ENCODE measurements at places on chromosomes 1 and 21.

DNA sequence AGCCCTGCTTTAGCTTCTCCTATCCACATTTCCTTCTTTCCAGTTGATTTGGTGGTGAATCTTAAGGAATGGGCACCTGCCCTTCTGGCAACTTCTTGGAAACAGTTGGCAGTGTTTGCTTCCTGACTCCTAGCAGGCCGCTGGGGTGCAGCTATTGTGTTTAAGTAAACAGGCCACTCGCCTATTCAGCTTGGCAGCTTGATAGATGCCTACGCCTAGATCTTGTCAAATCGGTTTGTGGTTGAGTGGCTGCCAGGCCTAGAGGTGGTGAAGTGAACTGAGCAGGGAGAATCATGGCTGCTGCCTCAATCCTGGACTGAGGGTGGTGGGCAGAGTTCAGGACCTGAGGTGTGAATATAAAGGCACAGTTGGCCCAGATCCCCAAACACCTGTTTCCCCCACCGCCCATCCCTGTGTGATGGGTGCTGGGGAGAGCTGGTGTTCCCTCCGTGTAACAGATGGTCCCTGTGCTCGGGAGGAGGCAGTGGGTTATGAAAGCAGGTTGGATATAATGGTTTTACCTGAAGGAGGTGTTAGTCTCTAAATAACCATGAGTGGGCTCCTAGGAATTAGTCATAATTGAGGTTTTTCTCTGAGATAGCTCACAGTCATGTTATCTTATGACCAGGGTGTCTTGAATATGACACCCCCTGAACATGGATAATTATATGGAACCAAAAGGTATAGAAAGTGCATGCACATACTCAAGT, 940 bp upstream of the PLA2G2C start:
- no peak for DNase-seq

DNA sequence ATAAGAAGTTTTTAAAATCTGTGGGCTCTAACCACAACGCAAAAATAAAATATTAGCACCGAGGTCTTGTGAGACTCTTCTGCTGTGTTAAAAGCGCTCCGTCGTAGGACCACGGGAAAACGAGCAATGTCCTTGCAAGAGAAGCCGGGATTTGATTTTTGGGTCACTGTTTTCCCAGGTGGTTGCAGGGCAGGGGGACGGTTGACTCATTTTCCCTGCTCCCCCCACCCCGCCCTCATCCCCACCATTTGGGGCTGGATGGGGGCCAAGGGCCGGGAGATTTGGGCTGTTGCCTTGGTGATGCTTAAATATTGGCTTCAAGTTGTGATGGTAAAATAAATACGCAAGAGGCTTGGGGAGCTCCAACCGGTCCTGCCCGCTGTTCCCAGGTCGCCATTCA, 67.6 kb upstream of the SLC25A33 start:
- DNase-seq, result no peak

- no peak for DNase-seq
Measured at GRCh38 chr1:203306965-203307541, 1.7 kb downstream of the BTG2 start.

DNA sequence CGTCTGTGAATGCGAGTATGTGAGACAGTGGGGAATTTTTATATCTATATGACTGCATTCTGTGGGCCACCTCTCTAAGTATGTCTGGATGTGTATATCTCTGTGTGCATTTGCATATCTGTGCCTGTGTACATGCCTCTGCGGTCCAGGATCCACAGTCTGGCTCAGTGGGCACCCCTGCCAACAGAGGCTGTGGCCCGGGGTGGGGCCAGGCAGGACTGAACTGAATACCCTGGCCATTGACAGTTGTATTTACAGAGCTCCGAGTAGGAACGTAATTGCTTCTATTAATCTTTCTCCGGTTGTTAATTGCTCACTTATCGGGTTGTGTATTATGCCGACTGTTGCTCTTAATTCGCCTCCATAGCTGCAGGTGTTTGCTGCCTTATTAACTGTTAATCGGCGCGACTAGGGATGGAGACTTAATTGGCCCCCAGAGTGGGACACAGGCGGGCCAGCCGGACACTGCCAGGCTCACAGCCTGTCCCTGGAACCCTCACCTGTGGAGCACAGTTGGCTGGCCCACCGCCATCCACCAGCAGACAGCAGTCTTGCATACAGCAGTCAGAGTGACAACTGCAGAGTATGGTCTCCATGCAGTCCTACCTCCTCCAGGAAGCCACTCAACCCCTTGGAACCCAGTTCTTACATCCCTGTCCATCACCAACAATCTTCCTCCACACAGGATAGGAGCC, 22.4 kb upstream of the ADGRB2 start:
- DNase-seq, result no peak

DNA sequence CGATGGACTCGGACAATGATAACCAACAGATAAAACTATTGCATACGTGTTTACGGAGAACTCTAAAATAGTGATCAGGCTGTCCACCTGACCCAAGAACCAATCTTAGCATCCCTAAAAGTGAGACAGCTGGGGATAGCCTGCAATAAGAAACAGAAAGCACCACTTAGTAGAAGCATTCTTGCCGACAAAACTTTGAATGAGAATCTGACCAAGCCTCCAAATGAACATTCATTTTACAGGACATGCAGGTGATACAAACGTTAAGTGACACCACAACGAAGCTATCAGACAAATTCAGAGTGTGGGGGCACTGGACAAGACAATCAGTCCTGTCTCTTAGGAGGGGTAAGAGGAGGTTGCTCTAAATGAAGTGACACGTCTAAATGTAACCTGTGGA, 1.2 kb downstream of the PSMG1 start:
- no peak for DNase-seq

DNA sequence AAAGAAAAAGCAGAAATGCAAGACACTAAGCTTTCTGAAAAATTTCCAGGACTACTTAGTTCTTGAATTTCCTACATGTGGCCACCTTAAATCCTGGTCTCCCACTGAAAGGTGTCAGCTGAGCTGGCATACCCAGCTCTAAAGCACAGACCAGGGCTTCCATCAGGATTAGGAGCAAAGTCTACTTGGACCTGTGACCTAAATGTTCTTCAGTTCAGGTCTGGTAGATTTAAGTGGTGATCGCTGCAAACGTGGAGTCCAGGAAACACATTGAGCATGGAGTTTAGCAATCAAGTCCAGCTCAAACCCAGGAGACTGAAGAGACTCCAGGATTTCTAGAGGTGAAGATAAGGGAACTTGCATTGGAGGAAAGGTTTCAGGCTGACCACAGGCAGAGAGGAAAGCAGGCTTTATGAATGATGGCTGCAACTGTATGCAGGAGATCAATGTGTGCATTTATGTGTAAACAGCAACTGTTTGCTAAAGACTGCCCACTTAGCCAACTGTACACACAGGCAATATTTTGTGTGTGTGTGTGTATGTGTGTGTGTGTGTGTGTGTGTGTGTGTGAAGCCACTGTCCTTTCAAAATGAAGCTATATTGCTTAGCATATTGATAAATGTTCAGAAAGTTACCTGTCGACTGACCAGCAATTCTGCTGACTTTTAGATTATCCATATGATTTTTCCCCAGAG, 75.2 kb downstream of the LMX1A start:
- DNase-seq, result no peak

- DNase-seq, result no peak
Measured at GRCh38 chr1:21174230-21174629, 2.5 kb downstream of the EIF4G3 start.

DNA sequence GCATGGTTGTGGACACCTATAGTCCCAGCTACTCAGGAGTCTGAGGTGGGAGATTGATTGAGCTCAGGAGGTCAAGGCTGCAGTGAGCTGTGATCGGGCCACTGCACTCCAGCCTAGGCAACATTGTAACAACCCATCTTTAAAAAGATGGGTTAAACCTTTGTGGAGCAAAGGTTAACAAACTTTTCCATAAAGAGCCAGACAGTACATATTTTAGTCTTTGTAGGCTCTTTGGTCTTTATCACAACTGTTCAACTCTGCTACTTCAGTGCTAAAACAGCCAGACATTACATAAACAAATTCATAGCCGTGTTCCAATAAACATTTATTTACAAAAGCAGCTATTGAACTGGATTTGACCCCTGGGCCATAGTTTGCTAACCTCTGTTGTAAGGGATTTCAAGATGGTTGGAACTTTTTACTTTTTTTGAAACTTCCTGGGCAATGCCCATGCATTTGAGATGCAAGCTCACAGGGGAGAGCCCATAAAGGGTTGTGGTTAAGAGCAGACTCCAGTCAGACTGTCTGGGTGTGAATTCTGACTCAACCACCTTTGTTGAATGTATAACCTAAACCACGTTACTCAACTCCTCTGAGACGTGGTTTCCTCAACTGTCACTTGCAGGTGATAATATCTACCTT, 10.8 kb downstream of the INAVA start:
- DNase-seq, result no peak

- no peak for DNase-seq
Measured at GRCh38 chr1:93574511-93574910, 107.1 kb downstream of the BCAR3 start.

DNA sequence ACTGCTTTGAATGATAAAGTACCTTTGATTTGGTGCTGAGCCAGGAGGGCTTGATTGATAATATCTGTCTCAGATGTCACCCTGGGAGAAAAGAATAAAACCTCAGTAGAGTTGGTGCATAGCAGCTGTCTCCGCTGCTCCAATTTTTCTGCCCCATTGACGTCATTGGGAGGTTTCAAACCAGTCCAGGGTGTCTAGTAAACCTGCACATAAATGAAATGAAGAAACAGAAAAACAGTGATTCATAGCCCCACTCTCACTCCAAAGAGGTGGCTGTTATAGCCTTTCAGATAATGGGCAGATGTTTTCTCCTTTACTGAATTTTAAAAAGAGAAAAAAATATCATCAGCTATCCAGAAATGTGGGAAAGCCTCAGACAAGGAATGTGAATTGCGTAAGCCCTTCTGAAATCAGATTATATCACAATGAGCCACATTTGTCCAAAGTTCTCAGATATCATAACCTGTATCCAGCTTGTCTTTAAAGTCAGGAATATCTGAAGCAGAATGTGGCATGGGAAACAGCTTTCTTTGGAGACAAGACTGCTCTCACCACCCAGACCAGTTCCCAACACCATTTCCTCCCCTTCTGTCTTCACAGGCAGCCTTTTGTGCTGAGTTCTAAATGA, 351.3 kb upstream of the SGIP1 start:
- no peak for DNase-seq

- no peak for DNase-seq
Measured at GRCh38 chr1:21077085-21077484, 99.6 kb downstream of the EIF4G3 start.

GRCh38 chr1:200628223-200628881, 7.8 kb upstream of the KIF14 start:
- no peak for DNase-seq

GRCh38 chr1:210239349-210240111, 6.9 kb downstream of the SERTAD4 start:
- no peak for DNase-seq

DNA sequence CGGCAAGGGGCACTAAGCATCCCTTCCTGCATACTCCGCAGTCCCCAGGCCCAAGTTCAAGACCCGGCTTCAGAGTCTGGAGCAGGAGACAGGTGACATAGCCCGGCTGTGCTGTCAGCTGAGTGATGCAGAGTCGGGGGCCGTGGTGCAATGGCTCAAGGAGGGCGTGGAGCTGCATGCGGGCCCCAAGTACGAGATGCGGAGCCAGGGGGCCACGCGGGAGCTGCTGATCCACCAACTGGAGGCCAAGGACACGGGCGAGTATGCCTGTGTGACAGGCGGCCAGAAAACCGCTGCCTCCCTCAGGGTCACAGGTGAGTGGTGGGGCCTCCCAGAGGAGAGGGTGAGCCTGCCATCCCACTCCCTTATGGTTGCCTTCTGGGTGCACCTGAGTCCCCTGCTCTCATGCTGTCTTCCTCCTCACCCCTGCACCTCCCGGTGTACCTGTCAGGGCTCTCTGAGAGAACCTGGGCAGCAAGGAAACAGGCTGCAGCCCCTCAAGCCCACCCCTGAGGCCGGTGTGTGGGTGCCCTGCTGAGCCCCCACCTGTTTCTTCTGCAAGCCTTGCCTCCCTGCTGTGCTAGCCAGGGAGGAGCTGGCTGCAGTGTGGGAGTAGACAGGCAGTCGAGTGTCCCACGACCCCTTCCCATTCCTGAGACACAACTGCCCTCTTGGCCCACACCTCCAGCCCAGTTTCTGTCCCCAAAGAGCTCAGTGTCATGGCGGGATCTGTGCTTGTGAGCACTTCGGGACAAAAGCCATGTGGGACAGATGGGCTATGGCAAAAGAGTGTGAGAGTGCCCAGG, 99.2 kb downstream of the TRIM11 start:
- DNase-seq, result no peak

- DNase-seq, result no peak
Measured at GRCh38 chr1:32755810-32756159, 53.2 kb upstream of the SYNC start.

GRCh38 chr1:206467915-206468314, 2.4 kb upstream of the IKBKE start:
- peak; percentile 53 for DNase-seq

GRCh38 chr1:86303041-86303690, 93.0 kb downstream of the ODF2L start:
- DNase-seq, result no peak

GRCh38 chr1:21674957-21675356, 5.8 kb upstream of the RAP1GAP start:
- DNase-seq, result no peak

DNA sequence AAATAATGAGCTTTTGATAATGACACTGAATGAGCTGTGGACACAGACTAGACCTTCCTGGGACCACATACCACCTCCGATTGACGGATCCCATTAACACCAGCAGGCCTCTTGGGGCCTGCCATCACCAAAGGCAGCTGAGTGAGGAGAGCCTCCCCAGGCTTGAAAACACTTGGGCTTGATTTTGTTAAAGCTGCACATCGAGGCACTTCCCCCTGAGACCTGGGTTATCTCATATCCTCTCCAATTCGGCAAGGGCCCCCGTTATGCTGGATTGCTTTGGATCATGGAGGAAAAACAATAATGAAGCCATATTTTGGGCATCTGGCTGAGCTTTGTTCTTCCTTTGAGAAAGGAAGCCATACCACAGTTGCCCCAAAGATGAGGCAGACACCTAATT, 143.0 kb downstream of the AJAP1 start:
- no peak for DNase-seq

DNA sequence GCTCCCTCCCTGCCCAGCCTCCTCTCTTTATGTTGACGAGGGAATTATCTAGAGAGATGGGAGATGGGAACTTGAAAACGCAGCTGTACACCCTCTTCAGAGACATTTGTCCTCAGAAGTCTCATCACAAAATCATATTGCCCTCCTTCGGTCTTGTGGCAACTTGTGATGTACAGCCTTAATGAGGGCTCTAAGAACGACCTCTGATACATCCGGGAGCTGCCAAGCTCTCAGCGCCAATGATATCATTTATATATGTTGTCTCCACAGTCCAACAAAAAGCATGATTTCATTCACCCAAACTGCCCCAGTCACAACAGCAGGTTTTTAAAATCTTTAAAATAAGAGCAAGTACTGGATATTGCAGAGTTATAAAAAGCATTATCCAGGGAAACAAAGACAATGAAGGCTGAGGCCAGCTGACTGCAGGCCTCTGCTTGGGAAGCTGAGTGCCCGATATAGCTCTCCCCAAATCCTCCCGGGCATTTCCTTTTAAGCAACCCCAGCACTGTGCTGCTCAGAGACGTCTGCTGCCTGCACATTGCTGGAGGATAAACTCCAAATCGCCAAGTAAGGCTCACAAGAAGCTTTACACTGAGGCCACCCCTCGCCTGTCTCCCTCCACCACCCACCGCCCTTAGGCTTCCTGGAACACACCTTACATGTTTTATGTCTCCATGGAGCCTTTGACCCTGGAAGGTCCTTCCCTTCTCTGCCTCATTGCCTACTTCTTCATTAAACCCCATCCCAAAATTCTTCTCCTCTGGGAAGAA, 236.1 kb downstream of the C1orf94 start:
- no peak for DNase-seq

Data from left kidney (tissue), 8 donors.